ENCODE measurements at places on chromosomes 7 and 10. TPM values are rescaled to one million over a fixed set of nuclear protein-coding genes. Genes with fewer than 3 reads are reported as not detected.

LRRC17 gene
- 0.28 TPM for total RNA-seq

RASSF4 gene
- 3.5 TPM for total RNA-seq

TRPV5 gene
- not detected for total RNA-seq

HOXA3 gene
- not detected for total RNA-seq

DNAH11 gene
- total RNA-seq = 7.3 TPM

MRC1 gene
- not detected for total RNA-seq

C10orf105 gene
- not detected for total RNA-seq

VPS26A gene
- total RNA-seq = 59.1 TPM

PSMA2 gene
- 47.5 TPM for total RNA-seq

UTF1 gene
- total RNA-seq = not detected

SPDYE3 gene
- total RNA-seq = not detected

SLC26A4 gene
- total RNA-seq = 0.68 TPM

EGR2 gene
- 0.64 TPM for total RNA-seq

MEOX2 gene
- total RNA-seq = not detected

PDCD4 gene
- 246 TPM for total RNA-seq

AQP1 gene
- 0.14 TPM for total RNA-seq

TWIST1 gene
- total RNA-seq = not detected

CALML5 gene
- total RNA-seq = 2.3 TPM

ASAH2 gene
- total RNA-seq = 0.68 TPM

EPO gene
- not detected for total RNA-seq
